Thyroid gland (tissue), 4 donors: ENCODE measurements at places on chromosomes 3 and 15. TPM values are rescaled to one million over a fixed set of nuclear protein-coding genes. Genes with fewer than 3 reads are reported as not detected.
A peak's percentile ranks its signal among the peaks of the same experiment; 100 is the strongest.

The DNAH12 gene
- total RNA-seq, result 0.98 TPM

The SNTN gene
- total RNA-seq, result not detected

The FANCD2OS gene
- total RNA-seq, result not detected

- DNase-seq, result no peak
These were observed 293.5 kb upstream of the SOX2 start for GRCh38 chr3:181418233-181418632.

DNA sequence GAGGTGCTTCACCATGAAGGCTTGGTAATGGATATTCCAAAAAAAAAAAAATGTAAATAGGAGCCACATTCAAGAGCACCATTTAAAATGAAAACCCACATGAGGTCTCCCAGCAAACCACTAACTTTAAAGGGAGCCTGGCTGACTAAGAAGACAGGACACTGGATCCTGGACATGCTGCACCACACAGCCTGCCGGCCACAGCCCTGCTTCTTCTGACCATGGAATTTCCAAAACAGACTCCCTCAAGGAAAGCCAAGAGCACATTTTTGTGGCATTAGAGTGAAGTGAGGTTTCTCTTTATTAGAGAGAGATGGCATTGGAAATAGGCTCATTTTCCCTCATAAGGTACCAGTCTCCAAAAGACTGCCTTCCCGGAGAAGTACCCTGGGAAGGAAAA, 113.9 kb downstream of the RORA start:
- no peak for DNase-seq

- DNase-seq, result no peak
These were observed 215.2 kb upstream of the BCHE start for GRCh38 chr3:166052440-166052839.

GRCh38 chr15:66830358-66830757, 128.3 kb downstream of the SMAD6 start:
- no peak for DNase-seq

DNA sequence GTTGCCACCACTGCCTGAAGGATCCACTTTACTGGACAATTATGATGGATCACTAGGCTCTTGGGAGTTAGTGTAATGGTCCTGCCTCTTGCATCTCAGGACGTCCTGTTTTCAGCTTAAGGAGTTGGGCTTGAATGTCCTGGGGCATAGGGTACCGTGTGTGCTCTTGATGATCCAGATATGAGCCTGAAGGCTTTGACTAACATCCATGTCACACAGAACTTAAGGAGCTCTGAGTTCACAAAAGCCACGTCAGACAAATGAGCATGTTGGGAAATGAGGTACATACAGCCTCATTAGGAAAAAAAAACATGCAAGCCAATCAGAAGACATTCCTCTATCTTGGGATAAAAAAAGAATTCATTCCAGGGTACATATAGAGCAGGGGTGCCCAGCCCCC, 40.8 kb downstream of the CA12 start:
- DNase-seq, result no peak

DNA sequence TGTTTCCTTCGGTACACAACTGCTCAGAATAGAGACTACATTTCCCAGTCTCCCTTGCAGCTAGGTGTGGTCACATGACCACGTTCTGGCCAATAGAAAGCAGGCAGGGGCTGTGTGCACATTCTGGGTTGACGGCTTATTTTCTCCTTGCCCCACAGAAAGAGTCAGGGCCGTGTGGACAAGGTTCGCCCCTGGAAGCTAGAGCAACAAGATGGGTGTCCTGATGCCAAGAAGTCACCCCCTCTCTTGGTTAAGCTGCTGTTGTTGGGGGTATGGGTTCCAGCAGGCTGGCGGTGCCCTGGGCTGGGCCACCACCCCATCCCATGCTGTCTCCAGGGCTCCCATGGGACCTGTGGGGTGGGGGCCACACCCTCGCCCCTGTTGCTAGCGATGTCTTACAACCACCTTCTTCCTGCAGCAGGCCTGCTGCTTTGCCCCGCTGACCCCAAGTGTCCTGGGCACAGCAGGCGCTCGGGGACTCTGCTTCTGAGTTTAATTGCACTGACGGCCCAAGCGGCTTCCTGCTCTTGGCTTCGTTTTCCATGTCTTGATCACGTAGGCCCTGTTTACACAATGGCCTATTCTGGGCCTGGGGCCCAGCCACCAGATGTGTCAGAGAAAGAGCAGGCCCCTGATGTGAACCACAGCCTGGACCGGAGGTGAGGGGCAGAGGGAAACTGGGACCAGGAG, 24.9 kb downstream of the ABTB1 start:
- peak; percentile 49 for DNase-seq

GRCh38 chr3:187281191-187281714, 10.3 kb downstream of the MASP1 start:
- no peak for DNase-seq
